ENCODE measurements at places on chromosomes 5 and 9.

DNA sequence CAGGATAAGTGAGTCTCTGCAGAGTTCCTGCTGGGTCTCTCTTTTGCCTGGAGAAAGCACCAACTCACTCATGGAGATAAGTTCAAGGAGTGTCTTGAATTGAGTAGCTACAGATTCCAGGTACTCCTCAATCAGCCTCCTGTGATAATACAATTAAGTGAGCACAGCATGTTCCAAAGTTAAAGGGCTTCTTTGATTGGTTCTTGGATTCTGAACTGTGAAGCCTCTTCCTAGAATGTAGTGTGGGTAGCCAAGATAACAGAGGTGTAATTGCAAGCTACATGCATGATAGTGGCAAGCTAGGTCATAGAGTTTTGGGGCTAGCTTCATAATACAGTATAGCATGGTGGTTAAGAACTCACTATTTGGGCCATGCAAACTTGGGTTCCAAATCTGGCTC lies 23.2 kb upstream of the CARNMT1 start:
- DNase-seq: no peak

DNA sequence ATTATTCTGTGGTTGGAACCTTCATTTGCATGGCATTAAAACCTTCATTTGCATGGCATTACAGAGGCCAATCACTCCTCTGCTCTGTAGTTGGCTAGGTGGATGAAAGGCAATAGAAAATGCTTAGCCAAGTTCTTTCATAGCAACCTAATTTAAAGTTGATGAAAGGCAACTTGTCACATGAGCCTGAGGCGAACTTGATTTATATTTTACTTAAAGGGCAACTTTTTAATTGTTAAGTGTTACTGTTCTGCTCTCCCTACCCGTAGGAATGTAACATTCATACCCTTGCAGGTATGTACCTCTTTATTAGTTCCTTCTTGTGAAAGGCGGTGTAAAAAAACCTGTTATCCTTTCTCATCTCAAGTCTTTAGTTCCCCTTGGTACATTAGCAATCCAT lies 7.9 kb upstream of the ERMP1 start:
- DNase-seq: no peak

DNA sequence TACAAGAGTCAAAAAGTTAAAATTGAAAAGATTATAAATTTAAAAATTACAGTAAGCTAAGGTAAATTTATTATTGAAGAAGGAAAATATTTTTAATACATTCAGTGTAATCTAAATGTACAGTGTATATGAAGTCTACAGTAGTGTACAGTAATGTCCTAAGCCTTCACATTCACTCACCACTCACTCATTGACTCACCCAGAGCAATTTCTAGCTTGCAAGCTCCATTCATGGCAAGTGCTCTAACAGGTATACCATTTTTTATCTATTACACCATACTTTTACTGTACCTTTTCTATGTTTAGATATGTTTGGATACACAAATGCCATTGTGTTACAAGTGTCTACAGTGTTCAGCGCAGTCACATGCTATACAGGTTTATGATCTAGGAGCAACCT lies 389.7 kb downstream of the RASEF start:
- no peak for DNase-seq

DNA sequence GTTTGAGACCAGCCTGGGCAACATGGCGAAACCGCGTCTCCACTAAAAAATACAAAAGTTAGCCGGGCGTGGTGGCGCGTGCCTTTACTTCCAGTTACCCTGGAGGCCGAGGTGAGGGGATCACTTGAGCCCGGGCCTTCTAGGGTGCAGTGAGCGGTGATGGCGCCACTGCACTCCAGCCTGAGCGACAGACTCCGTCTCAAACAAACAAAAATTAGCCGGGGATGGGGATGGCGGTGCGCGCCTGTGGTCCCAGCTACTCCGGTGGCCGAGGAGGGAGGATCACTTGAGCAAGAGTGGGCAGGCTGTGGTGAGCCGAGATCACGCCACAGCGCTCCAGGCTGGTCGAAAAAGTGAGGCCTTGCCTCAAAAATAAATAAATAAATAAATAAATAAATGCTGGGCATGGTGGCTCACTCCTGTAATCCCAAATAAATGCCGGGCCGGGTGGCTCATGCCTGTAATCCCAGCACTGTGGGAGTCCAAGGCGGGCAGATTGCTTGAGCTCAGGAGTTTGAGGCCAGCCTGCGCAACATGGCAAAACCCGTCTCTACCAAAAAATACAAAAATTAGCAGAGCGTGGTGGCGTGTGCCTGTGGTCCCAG lies 16.0 kb upstream of the NSD1 start:
- no peak for DNase-seq

- no peak for DNase-seq
Measured at GRCh38 chr9:36893184-36893583, 140.9 kb downstream of the PAX5 start.

DNA sequence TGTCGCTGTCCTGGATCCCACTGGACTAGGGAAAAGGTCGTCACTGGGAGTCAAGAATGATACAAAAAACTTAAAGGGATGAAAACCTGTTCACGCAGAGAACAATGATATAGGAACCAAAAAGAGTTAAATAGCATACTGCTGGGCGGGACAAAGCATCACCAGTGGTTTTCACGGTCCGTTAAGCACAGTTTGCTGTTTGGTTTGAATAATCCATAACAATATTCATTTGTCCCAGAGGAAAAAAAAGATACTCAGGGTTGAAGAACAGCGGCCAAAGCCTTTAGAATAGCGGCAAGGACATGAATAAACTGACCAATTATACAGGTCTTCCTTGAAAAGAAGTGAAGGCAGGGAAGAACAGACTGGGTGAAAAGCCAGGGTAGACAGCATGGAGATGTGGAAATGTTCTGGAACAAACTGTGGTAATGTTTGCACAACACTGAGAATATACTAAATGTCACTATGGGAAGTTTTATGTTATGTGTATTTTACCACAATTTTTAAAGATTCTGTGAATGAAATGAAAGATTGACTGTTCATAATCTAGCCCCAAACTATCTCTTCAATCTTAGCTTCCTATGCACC lies 60.8 kb downstream of the MTMR12 start:
- DNase-seq: no peak

DNA sequence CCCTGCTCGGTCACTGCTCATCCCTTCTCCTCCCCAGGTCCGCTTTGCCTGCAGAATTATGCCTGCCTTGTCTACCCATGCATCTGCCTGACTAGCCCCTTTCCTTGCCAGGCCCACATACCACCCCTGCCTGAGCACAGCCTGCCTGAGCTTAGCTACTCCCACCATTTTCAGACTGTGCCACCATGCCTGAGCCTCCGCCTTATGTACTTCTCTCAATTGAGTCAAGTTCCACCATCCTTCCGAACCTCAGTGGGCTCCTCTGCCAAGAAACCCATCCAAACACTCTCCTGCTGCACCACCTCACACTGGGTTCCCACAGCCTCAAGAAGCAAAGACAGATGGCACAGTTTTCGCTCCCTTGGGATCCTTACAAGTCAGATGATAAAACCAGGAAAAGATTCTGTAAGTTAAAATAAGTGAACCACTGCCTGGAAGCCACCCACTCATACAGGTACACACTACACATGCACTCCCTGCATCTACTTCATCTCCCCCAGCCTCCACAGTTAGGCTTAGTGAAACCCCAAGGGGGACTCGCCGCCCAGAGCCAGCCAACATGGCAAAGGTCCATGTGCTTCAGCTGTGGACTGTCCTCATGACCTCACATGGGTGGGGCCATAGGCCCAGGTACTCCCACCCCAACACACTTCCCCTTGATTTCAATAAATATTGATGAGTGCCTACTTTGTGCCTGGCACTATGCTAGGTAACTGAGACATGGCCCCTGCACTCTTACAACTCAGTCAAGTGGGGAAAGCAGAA lies 23.1 kb downstream of the P4HA2 start:
- no peak for DNase-seq

- no peak for DNase-seq
Measured at GRCh38 chr5:36369219-36369690, 67.6 kb upstream of the RANBP3L start.

- DNase-seq: no peak
Measured at GRCh38 chr9:24436761-24437160, 108.9 kb downstream of the IZUMO3 start.

GRCh38 chr5:181024245-181025064 lies 15.6 kb upstream of the BTNL9 start:
- no peak for DNase-seq

DNA sequence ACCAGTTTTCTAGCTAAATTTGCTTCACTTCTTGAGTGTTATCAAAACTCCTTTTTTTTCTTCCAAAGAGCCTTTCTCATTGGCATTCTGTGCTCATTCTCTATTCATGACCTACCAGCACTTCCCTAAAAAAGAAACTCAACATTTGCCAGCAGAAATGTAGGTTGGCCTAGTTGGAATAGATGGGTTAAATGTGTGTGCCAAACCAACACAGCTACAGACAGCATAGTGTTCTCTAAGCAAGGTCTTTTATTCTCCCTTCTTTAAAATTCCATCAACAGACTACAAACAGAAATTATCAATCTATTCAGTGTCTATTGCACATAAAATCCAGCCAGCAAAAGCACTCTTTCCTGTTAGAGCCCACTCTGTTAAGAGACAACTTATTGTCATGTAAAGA lies 255.8 kb upstream of the PUM3 start:
- DNase-seq: no peak

GRCh38 chr5:9468060-9468388 lies 77.9 kb downstream of the SEMA5A start:
- DNase-seq: no peak

DNA sequence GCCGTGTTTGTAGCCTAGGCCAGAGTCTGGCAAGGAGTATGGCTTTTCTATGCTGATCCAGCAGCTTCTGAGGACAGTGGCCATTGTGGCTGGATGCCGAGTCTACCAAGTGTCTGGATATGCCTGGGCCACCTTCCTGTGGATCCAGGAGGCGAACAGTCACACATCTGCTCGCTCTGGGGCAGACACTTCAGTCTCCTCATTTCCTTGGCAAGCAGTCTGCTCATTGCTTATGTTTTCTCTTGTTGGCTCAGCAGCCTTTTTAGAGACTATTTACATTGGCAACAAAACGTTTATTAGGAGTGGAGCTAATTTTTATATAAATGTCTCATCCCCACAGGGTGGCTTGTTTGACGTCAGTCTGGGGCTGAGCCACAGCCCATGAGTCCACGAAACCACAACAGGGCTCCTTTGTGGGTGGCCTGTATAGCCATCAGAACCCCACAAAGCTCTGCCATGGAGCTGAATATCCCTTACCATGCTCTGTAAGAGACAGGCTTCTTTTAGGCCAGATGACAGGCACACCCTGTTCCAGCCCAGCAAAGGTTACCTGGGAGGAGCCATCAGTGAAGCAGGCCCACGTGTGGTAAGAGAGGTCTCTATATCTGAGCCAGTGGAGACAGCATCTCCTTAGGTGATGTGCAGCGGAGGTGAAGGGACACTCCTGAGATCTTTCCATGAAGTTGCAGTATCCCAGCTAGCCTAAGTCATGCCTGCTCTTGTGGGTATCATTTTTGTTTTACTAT lies 221.7 kb downstream of the DIRAS2 start:
- no peak for DNase-seq

GRCh38 chr9:128257086-128257825 lies 18.6 kb downstream of the GOLGA2 start:
- DNase-seq: no peak

- DNase-seq: no peak
Measured at GRCh38 chr9:38380872-38381534, 11.5 kb upstream of the ALDH1B1 start.

DNA sequence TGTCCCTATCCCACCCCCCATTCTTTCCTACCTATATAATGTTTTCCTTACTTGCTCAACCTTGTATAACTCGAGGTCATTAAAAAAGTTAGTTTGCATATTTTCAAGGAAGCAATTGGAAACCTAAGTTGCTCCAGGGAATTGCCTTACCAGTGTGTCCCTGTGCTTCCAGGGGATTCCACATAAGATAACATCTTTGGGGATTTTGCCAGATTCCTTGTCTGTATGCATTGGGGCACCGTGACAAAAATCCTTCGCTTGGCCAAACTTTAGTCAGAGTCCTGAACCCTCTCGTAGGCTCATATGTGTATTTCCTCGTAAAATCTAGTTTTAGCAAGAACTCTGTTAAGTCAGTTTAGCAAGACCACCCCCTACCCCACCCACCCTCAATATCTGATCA lies 14.7 kb upstream of the OSMR start:
- DNase-seq: no peak

GRCh38 chr9:72577212-72577753 lies 55.9 kb downstream of the TMC1 start:
- DNase-seq: no peak

DNA sequence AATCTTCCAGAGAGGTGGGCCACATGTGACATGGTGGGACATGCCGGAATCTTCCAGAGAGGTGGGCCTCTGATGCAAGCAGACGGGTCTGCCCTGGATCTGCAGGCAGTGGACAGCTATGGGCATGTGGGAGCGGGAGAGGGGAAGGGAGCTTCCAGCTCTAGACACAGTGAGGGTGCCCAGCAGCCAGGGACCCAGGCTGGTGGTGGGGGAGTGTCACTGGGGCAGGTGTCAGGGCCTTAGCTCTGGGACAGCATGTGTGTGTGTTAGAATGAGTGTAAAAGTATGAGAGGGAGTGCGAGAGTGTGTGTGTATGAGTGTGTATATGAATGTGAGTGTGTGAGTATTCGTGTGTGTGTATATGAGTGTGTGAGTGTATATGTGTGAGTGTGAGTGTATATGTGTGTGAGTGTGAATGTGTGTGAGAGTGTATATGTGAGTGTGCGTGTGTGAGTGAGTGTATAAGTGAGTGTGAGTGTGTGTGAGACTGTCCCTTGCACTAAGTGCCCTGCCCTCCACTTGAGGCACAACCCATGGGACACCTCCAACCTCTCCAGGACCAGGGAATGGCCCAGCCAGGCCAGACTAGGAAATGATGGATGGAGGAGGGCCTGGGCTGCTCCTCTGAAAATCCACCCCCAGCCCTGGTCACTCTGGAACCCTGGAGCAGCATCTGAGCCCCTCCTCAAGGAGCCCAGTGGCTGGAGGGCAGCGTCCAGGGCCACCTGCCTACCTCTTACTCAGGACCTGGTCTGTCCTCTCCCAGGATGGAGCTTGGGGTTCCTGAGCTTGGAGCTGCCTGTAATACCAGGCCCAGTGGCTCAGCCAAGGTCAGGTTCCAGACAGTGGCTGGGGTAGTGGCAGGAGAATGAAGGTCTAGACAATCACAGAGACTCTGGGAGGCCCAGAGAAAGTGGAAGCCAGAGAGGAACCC lies 122.2 kb downstream of the C9orf50 start:
- no peak for DNase-seq

GRCh38 chr9:98501819-98502218 lies 206.9 kb downstream of the GABBR2 start:
- DNase-seq: no peak

DNA sequence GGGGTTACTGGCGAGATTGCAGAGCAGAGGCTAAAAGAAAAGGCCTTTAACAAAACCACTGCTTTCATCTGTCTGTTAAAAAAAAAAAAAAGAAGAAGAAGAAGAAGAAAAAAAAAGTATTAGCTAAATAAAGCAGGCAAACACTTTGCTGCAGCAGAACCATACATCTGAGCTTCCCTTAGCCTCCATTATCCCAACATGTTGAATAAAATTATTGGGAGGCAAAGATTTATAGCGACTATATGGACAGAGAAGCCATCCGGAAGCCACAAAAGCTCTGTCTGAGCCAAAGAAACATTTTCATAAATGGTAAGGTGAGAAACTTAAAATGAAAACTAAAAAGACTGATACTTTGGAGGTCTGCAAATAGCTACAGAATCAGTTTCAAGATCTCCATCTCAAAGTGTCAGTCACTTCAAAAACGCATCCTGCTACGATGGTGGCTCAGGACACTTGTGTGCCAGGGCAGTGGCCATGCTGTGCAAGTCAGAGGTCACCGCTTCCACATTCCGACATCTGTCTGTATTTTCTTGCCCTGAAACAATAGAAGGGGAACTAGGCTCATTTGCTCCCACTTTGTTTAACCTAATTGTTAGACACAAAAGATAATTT lies 9.6 kb downstream of the EFNA5 start:
- no peak for DNase-seq

Data from activated T-helper 1 cell treated with anti-CD3 and anti-CD28 coated beads, Interleukin-12 subunit alpha, Interleukin-12 subunit beta, Interleukin-2, Interleukin-4 antibody, amounts not matched to agents 30 ng/mL and 10 ng/mL and 1 ng/mL, durations not matched to agents 14 hours and 24 hours and 36 hours (primary cell).